ENCODE measurements at places on chromosomes 6 and 20.

DNA sequence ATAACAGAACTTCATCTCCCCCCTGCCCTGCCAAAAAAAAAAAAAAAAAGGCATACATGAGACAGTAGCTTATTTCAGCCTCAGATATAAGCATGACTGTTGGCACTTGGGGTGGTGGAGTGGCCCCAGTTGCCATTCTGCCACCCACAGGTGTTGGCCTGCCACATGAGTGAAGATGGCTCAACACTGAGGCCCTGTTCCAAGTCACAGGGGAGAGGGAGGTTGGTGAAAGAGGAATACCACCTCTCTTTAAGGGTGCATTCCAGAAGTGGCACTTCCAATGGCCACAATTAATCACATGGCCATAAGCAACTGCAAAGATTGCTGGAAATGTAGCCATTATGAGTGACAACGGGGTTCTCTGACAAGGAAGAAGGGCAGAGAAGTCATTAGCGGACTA is 61.9 kb upstream of the JARID2 start:
- DNase-seq, result no peak

DNA sequence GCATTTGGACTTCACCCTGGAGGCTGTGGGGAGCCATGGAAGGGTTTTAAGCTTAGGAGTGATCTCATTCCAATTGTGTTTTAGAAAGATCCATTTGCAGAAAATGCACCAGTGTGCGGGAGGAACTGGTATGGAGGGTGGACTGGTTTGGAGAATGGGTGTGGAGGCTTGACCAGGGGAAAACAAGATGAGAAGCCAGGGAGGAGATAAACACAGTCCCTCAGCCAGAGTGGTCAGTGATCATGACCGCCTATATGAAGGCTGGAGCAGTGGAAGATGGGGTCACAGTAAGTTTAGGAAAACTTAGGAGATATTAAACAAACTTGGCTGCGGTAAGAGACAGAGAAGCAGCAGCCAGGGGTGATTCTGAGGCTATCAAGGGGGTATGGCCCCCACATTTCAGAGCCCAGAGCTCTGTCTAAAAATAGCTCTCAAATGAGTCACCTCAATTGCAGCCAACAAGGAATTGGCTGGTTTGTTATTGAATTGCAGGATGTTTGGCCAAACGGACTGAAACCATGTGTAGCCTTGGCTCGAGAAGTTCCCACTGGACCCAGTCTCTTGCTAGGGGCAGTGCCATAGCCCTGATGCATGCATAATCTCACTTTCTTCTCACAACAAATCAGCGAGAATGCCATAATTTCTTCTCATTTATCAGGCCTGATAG is 159.9 kb upstream of the TOP1 start:
- peak; percentile 85 for DNase-seq

DNA sequence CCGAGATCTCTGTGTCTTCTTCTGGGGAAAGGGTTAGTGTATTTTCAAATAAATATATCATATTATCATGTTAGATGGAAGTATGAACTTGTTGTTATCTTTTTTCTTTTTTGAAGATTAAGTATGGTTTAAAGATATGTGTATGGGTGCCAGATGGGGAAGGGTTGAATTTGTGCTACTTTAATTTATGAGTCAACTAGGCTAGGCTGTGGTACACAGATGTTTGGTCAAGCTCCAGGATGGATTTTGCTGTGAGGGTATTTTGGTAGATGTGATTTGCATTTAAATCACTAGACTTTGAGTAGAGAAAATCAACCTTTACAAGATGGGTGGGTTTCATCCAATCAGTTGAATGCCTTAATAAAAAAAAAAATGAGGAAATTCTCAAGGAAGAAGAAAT is 886.6 kb upstream of the ADGRB3 start:
- no peak for DNase-seq

DNA sequence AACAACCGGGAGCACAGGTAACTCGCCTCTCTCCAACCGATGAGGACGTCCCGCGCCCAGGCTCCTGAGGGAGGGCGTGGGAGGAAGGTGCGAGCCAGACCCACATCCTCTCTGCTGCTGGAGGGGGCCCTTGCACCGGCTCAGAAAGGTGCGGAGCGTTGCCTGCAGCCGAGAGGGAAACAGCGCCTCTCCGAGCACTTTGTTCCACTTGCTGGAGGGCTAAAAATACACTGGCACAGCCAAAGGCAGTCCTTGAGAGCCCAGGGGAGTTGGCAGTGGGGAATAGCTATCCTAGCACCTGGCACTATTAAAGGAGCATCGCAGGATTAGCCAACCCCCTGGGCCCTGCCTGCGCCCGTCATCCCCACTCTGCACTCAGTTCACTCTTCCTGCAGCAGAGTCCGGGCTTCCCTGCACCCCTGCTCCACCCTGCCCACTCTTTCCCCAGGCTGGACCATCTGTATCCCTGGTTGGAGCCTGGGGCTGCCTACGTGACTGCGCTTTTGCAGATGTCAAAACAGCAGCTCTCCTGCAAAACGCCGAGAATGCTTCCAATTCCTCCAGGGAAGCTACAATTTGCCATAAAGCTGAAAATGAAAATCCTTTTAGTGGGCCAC is 108.9 kb downstream of the SNX5 start:
- DNase-seq, result no peak

- peak; percentile 39 for DNase-seq
Observed at GRCh38 chr20:51767867-51768758, at the start of gene ATP9A. Gene ATP9A (minus strand): TSS chr20:51768390. CDS start chr20:51768369, 21 bp downstream.

DNA sequence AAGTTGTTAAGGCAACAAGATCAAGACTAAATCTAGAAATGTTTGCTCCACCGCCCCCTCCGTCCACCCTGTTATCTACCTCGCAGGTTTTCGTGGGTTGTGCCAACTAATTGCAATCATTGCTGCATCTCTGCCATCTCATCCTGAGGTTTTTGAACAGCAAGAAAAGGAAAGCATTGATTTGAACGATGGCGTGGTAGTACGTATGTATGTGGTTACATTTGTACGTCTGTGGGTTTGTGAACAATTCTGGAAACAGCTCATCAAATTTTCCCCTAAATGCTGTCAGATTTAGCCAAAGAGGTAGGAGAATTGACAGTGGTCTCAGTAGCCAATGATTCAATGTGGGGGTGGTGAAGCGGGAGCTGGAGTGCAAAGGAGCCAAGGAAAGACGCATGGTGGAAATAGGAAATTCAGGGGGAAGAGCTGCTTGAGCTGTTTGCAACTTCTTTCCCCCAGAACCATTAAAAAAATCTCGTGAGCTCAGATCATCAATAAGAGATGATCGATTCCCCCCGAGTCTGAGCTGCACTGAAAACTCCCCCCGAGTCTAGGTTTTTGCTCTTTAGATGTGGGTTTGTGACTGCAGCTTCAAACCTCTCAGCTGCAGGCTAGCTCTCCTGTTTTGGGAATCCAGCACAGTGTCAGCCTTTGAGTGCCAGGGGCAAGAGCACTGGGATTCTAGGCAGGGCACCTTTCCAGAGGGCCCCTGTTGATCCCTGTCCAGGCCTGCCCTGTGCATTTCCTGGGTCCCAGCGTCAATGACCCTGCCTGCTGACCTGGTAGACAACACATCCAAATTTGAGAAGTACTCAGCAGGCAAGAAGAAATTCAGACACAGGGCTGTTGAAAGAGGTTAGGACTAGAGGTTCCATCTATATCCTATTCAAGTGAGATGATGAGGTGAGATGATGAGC is 72.6 kb upstream of the LY86 start:
- no peak for DNase-seq
